Activated CD4-positive, alpha-beta T cell treated with anti-CD3 and anti-CD28 coated beads, Interleukin-2, amount 10 ng/mL, durations not matched to agents 24 days and 14 days (primary cell): ENCODE measurements at places on chromosomes 1 and 21. TPM values are rescaled to one million over a fixed set of nuclear protein-coding genes. Genes with fewer than 3 reads are reported as not detected.

Gene GPATCH3
- 12.1 and 14.2 TPM in 2 replicates for total RNA-seq

Gene UBL4B
- not detected in 2 replicates for total RNA-seq

Gene AMIGO1
- 1.1 TPM in 2 replicates for total RNA-seq

Gene MSH4
- total RNA-seq = 0.33 and 0.42 TPM in 2 replicates

Gene SLC30A2
- not detected in 2 replicates for total RNA-seq

Gene L1TD1
- not detected in 2 replicates for total RNA-seq

- DNase-seq = no peak
- no peak overlapping the region for H3K4me3 ChIP-seq
- no peaks in the 10 kb centered on the region for H3K36me3 ChIP-seq
- no peaks in the 10 kb centered on the region for H3K27me3 ChIP-seq
- no peak overlapping the region for H3K27ac ChIP-seq
Measured at GRCh38 chr21:16642353-16642752, 870.5 kb upstream of the CXADR start.

GRCh38 chr1:181087400-181087901 lies 1.0 kb upstream of the IER5 start:
- H3K27ac ChIP-seq = peak overlapping the region; percentile 56
- H3K27me3 ChIP-seq = peaks cover 8% of the 10 kb centered on the region
- peak; percentile 77 for DNase-seq
- peaks cover 40% of the 10 kb centered on the region for H3K4me1 ChIP-seq
- H3K4me3 ChIP-seq = peak overlapping the region; percentile 93

DNA sequence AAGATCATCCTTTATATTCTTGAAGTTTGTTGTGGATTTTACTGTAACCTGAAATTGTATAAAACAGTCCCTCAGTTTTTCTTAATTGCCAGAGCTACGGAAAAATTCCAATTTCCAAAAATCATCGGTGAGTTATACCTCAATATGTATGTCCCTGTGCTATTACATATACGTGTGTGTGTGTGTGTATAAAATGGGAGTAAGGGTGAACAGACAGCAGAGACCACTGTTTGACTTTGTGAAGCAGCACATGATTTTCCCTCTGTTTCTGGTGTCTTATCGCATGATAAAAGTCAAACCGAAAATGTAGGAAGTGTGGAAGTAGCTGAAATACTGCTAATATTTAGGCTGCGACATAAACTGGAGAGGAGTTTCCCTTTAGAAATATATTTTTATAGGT lies 1.2 kb downstream of the OR2T1 start:
- DNase-seq = no peak
- H3K27ac ChIP-seq = no peak overlapping the region
- H3K36me3 ChIP-seq = no peaks in the 10 kb centered on the region
- peaks cover 3% of the 10 kb centered on the region for H3K4me1 ChIP-seq

DNA sequence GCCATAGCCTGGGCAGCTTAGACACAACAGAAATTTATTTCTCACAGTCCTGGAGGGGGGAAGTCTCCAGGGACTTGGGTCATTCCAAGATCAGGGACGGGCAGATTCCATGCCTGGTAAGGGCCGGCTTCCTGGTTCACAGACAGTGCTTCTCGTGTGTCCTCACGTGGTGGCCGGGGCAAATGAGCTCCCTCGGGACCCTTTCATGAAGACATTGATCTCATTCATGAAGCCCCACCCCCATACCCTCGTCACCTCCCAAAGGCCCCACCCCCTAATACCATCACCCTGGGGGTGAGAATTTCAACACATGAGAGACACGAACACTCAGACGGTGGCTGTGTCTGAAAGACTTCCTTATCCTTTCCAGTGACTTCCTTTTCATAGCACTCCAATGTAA lies 51.5 kb downstream of the ACOT7 start:
- H3K4me3 ChIP-seq = no peak overlapping the region
- peaks cover 3% of the 10 kb centered on the region for H3K36me3 ChIP-seq
- no peak for DNase-seq
- peaks cover 2% of the 10 kb centered on the region for H3K4me1 ChIP-seq
- no peak overlapping the region for H3K27ac ChIP-seq

GRCh38 chr1:18701183-18701582 lies 70.5 kb downstream of the PAX7 start:
- no peaks in the 10 kb centered on the region for H3K36me3 ChIP-seq
- H3K4me1 ChIP-seq = peaks cover 2% of the 10 kb centered on the region
- DNase-seq = no peak
- H3K27ac ChIP-seq = no peak overlapping the region
- H3K4me3 ChIP-seq = no peak overlapping the region

GRCh38 chr1:20404466-20404865 lies 81.5 kb downstream of the CAMK2N1 start:
- DNase-seq = no peak
- H3K27ac ChIP-seq = no peak overlapping the region
- no peak overlapping the region for H3K4me3 ChIP-seq
